ENCODE measurements at places on chromosomes 7 and 10.

DNA sequence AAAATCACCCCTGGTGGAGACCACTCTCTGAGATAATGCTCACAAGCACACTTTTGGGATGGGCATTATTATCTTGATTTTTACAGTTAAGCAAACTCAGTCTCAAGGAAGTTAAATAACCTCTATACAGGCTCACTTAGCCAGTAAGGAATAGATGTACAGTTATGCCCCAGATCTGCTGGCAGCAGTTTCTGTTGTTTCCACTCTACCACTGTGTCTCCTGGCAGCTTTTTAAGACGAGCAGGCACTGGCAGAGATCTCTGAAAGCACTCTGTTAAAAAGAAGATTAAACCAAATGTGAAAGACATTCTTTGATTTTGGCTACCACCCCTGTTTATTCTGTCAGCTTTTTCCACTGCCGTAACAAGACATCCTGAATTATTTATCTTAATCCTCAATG lies 73.2 kb downstream of the SRI start:
- no peak for DNase-seq

- DNase-seq, result no peak
These were observed 69.2 kb upstream of the AHR start for GRCh38 chr7:17229228-17229627.

- no peak for DNase-seq
These were observed 1.9 kb upstream of the PGAM2 start for GRCh38 chr7:44067064-44067951.

- no peak for DNase-seq
These were observed 73.6 kb downstream of the RELN start for GRCh38 chr7:103915680-103916357.

DNA sequence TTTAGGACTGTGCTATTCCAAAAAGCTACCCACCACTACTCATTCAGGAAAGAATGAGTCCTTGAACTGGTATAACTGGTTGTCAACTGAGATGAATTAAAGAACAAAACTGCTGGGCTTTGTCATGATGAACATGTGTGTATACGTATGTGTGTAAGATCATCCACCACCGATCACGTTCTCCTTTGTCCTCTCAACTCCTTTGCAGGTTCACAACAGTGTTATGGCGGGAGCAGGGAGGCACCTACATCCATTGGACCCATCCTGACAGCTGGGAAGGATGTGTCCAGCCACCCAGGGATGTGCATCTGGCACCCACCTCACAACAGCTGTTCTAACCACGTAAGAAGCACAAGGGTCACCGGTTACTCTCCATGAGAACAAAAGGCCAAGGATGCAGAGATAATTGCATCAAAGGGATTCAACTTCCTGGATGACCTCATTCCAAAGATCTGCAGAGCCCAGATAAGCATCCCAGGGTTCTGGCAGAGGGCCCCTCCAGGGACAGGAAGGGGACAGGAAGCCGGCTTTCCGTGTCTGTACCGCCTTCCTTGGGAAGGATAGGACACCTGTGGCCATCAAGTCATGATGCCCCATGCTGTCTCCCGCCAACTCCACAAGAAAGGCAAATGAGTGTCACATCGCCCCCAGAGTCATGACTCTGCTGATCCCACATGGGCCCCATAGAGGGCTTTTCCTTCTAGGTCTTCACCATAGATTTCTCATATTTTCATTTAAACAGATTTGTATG lies 66.1 kb downstream of the STEAP1B start:
- DNase-seq, result no peak

DNA sequence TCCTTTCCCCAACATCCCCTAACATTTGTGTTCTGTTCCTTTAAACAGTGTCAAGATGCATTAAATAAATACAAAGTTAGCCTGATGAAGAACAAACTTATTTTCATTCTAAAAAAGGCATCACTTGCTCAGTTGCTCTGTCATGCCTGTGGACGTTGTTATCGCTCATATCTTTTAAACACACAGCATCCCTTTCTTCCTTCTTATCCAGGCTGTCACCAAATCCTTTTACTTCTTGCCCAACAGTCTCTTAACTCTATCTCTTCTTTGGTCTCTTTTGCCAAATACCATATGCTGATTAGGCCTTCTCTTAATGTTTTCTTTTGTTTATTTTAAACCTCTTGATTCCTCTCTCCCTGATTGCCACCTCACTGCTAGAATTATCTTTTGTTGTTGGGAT lies 43.9 kb downstream of the DKK1 start:
- DNase-seq, result no peak

DNA sequence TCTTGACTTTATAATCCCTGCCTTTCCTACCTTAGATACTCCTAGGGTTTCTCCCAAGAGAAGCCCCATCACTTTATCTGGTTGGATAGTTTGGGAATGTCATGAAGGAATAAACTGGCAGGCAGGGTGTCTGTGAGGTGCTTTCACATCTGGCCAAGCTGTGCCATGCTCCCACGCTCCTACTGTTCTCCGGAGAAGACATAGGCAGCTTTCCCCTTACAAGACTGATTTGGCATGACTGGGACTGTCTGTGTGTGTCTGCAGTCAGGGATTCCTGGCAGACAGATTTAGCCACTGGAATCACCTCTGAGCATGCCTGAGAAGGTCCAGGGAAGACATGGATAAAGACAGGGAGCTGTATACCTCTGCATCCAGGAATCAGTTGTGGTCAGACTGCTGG lies 45.3 kb downstream of the HK1 start:
- DNase-seq, result no peak

DNA sequence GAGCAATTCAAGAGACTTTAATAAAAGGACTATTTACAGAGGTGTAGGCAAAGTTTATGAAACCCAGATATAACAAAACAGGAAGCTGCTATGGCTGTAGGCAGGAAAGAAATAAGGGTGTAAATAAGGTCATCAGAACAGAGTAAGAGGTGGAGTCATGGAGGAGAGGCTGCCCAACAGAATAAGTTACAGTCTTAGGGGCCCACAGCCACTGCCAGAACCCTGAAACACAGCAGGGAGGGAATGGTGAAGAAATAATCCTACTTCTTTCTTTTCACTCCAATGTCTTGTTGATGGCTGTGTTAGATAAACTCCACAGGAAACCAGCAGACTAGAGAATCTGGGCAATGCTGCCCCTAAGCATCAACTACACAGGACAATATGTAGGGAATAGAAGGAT lies 155.8 kb upstream of the TAC1 start:
- DNase-seq, result no peak

All from stimulated activated naive CD4-positive, alpha-beta T cell treated with Interleukin-2 at 50 U/mL for 16 hours (primary cell).